ENCODE measurements at places on chromosomes 6 and 20.

DNA sequence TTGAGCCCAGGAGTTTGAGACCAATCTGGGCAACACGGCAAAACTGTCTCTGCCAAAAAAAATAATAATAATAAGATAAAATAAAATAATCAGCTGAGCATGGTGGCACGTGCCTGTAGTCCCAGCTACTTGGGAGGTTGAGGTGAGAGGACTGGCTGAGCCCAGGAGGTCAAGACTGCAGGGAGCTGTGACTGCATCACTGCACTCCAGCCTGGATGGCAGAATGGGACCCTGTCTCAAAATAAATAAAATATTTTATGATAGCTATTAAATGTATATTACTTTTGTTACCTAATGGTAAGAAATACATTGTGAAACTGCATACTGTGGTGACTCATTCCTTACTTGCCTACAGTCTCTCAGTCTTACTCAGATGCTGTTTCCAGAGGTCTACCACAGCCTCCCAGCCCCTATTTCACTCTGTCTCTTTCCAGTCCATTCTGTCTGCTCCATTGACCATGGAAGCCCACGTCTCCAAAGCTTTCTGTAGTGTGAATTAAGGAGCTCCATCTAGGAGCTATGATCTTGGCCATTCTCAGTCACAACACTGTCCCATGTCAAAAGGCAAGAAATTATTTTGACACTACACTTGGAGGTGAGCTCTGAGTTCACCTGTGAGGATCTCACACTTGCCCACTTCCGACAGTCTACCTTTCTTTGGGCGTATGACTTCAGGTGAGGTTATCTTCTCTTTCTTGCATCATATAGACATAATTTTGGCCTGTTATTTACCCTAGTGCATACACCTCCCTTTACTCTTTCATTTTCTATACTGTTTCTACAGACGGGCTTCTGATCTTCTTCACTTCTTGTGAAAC lies 22.4 kb upstream of the SNX9 start:
- no peak for ATAC-seq

DNA sequence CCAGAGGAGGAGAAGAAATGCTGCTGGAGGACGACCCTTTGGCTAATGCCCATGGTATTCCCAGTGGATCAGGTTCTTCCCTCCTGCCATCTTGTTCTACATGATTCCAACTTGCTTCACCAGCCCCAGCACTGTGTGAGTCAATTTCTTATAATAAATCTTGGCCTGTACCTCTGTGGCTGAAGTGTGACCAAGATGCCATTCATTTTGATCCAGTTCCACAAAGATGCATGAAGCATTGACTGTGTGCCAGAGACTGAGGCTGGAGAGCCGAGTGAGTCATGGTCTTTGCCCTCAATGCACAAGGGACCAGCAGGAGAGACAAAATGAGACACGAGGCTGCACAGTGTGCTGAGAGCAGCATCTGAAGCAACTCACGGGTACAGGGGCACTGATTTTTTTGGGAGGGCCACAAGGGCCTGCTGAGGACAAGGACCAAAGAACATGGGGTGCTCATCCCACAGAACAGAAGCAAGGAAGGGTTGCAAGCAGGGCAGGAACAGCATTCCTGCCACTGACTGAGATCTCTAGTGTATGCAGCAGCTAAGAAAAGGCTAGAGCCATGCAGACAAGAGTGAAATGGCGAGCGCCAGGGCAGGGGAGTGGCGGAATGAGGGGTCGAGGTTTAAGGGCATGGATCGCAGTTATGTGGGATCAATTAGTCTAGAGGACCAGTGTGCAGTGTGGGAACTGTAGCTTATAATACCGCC lies 207.0 kb downstream of the THBS2 start:
- no peak for ATAC-seq

DNA sequence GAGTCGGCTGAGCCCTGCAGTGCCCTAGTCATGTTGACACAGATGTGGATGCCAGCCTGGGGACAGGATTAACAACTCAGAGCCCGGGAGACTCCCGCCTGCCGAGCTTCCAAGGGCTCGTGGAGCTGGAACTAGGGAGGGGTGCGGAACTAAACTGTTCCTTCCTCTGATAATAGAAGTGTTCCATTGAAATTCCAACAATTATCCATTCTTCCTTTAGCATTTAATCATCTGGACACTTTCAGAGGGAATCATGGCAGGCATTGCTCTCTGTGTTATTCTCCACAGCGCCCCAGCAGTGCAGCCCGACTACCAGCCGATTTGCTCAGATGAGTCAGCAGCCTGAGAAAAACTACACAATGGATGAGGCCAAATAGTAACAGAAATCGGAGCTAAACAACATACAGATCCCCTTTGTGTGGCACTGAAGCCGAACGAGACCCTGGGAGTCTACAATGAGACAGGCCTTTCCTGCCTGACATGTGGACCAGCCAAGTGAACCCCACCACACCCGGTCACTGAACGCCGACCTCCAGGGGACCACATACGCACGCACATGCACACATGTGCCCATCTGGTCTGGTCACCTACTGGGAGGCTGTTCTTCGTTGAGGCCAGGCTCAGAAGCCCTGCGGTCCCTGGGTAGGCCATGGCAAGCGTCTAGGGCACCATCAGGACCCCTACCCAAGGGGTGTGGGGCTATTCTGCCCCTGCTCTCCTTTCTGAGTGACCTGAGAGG lies 238.4 kb upstream of the AFDN start:
- no peak for ATAC-seq

GRCh38 chr6:422433-423054 lies 31.0 kb downstream of the IRF4 start:
- ATAC-seq: peak; percentile 53

- ATAC-seq: no peak
These were observed 33.2 kb upstream of the TAF8 start for GRCh38 chr6:42017021-42017643.

- no peak for ATAC-seq
These were observed 4.4 kb downstream of the PYGB start for GRCh38 chr20:25252230-25252651.

GRCh38 chr20:56373942-56374341 lies 15.2 kb downstream of the FAM210B start:
- ATAC-seq: no peak

DNA sequence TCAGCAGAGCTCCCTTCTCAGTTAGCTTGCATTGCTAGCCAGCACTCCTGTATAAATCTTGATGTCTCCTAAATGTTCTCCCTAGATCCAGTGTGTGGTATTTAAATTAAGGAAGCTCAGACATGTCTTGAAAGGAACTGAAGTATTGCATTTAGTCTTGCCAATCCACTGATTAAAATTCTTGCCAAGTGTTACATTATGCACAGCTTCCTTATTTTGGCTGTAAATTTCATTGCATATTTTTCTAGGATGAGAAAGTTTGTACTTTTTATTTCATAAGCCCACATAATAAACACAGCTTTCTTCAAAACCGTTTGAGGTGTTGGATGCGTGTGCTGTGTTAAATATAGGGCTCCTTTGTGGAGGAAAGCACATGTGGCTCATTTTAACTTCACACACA lies 329.8 kb upstream of the FLRT3 start:
- ATAC-seq: no peak

- no peak for ATAC-seq
These were observed 114.9 kb upstream of the DST start for GRCh38 chr6:56757588-56757984.

GRCh38 chr20:20593447-20594170 lies 118.8 kb downstream of the RALGAPA2 start:
- ATAC-seq: peak; percentile 69

GRCh38 chr20:35984382-35984781 lies 16.0 kb downstream of the CNBD2 start:
- no peak for ATAC-seq

GRCh38 chr6:134347885-134348805 lies 30.2 kb upstream of the SGK1 start:
- ATAC-seq: peak; percentile 71

DNA sequence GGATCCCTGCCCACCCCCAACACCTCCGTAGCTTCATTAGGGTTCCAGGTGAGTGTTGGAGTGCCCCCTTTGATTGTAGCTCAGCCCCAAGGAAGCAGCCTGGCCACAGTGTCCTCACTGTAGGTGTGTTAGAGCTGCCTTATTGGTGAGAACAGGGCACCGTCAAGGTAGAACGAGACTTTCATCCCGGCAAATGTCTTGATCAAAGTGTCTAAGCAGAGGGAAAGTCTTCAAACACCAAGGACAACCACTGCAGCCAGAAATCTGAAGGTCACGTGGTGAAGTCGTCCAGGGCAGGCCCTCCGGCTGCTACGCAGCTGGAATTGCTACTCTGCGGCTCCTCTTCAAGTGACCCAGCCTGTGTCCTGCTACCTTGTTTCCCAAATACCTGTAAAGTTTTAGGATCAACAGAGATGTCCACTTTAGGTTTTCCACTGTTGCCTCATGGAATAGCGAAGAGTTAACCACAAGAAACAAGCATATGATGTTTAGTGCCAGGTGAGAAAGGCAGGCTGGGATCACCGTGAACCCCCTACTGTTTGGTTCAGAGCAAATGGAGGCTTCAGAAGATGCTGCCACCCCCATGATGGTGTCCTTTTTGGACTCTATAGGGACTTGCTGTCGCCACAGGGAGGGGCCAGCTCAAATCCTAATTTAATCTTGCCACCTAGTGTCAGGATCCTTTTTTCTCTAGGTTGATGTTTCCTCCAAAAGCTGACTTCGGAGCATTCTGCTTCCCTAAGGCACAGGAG lies 1.7 kb upstream of the DLL1 start:
- no peak for ATAC-seq

- no peak for ATAC-seq
These were observed 33.2 kb upstream of the MYB start for GRCh38 chr6:135147637-135148592.

DNA sequence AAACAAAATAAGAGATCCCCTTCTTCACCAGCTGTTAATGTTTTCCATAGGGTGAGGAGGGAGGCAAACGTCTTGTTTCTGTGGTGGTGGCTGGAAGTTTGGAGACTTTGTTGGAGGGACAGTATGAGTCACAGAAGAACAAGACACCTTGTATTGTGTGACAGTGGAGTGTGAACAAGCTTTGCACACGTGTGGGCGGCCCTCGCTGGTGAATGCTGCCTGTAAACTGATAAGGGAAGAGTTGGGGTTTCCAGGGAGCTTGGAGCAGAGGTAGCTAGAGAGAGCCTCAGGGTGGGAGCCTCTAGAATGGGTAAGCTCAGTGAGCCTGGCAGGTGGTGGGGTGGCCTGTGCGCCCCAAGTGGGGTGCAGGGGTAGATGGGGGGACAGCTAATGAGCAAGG lies 78.3 kb downstream of the ZDHHC14 start:
- ATAC-seq: no peak

GRCh38 chr6:164753517-164753916 lies 555.9 kb downstream of the C6orf118 start:
- no peak for ATAC-seq

DNA sequence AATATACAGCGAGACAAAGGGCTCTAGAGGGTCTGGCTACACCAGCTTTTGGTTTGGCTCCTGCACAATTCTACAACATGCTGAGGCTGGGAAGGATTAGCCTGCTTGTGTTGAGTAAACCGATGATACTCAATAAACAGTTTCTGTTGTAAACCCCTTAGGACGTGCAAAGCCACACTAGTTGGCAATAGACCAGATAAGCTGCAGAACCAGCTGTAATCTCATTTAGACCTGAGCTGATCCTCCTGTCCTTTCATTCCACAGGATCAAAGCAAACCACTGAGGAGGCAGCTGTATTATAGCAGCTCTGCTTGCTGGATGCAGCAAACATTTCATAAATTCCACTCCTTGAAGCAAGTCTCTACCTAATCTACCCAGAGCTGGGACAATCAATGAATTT lies 79.7 kb downstream of the MMS22L start:
- no peak for ATAC-seq

- ATAC-seq: no peak
These were observed 109.8 kb downstream of the CHD6 start for GRCh38 chr20:41508335-41508734.

DNA sequence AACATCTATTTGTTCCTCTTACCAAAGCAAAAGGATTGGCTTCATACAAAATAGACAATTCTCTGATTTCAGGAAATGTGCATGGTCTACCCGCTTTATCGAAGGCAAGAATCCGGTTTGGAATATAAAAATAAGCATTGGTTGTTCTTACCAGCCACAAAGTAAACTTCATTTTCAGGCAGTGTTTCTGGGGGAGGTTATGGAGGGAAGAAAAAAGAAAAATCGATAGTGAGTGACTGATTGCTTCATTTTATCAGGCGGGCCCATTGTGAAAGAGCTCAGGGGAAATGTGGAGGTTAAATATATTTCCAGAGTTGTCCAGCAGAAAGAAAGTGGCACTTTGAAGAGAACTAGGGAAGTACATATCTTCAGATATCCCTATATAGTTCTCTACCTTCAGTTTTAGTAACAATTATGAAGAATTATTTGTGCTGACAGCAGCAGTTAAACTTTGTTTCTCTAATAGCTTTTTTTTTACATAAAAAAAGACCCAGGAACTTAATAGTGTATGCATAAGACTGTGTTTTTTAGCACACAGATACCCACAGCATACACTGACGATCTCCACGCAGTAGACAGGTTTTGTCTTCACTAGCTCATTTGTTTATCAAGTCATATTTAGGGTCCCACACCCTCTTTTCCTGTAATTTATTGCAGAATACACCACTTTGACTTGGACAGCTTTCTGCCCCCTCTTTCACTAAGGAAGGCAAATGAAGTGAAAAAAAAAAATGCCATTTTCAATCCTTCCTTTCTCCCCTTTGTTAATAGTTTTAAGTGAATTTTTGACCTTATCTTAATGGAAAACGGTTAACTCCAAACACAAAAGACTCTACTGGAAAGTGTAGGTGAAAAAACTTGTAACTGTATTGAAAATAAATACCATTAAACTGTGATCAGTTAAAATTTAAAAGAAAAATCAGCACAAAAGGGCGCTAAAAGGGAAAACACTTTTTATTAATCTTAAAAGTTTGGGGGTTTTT lies 2.9 kb downstream of the POU3F2 start:
- ATAC-seq: no peak

GRCh38 chr6:18632670-18633410 lies 245.7 kb downstream of the RNF144B start:
- ATAC-seq: no peak

GRCh38 chr6:95690328-95690727 lies 113.0 kb downstream of the MANEA start:
- no peak for ATAC-seq

DNA sequence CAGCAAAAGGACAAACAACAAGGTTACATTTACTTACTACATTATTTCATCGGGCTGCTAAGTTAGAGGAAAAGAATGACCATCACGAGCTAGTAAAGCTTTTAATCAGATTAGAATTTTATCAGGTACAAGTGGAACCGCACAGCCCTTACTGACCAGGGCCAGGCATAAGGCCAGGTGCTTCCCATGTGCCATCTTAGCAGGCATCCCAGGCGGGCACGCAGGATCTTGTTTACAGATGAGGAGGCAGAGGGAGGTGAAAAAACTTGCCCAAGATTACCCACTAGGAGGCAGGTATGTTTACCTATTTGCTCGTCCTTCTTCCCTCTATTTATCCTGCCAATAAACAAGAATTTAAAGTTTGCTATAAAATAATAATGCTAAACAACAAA lies 10.7 kb downstream of the EZR start:
- ATAC-seq: no peak

All from gastroesophageal sphincter (tissue), 4 donors.